Lung microvascular endothelial cell (primary cell): ENCODE measurements at places on chromosomes 12 and 14. TPM values are rescaled to one million over a fixed set of nuclear protein-coding genes. Genes with fewer than 3 reads are reported as not detected.

BDKRB2 gene
- total RNA-seq, result under 0.01 TPM in 2 replicates

PLA2G1B gene
- total RNA-seq, result not detected in 2 replicates

MAP3K9 gene
- total RNA-seq, result under 0.01 TPM in 2 replicates

CLEC7A gene
- 0.20 and 0.22 TPM in 2 replicates for total RNA-seq

GRCh38 chr14:54772451-54772881, 130.2 kb downstream of the GCH1 start:
- DNase-seq, result no peak

DNA sequence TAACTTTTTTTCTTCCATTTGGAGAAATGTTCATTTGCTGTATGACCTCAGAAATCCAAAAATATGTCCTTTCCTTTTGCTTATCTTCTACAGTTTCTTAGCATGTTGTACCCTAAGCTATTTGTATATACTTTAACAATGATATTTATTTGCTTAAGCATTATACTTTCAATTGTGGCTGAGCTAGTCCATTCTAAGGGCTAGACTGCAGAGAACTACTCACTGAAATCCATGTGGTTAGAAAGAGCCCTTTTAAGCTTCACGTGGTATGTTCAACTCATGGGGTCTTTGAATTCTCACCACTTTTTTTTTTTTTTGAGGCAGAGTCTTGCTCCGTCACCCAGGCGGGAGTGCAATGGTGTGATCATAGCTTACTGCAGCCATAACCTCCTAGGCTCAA, 122.5 kb downstream of the HMGA2 start:
- no peak for DNase-seq

DNA sequence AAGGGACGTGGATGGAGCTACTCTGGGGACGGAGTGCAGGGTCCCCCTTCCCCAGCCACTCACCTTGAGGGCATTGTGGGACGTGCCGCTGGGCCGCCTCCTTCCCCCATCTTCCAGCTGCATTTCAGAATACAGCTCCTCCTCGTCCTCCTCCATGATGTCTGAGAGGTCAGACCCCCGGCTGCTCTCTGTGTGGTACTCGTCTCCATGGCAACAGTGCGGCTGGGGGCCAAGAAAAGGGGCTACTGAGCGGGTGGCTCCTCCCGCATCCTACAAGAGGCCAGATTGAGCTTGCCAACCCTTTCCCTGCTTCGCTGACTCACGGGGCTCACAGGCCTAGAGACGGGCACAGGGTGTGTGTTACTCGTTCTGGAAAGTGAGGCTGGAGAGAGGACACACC, 90.4 kb downstream of the PIWIL1 start:
- DNase-seq, result no peak

DNA sequence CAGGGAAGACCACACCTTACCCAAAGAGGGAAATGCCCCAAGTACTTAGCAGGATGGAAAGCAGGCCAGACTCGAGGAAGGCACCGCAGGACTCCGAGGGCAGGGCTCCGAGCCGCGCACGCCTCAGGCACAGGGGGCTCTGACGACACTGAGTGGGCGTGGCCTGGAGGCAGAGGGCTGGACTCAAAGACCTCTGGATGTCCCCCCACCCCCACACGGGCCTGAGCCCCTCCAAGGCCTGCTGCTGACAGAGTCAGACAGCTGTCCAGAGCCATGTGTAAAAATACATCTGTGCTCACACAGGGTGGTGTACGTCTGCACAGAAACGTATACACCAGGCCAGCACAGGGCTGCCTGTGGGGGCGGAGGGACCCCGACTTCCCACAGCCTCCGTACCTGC, 1.4 kb downstream of the AKT1 start:
- DNase-seq, result peak; percentile 62

GRCh38 chr14:31968107-31968810, 108.8 kb upstream of the ARHGAP5 start:
- DNase-seq, result no peak

GRCh38 chr14:73686901-73687300, 27.3 kb downstream of the PNMA1 start:
- no peak for DNase-seq

DNA sequence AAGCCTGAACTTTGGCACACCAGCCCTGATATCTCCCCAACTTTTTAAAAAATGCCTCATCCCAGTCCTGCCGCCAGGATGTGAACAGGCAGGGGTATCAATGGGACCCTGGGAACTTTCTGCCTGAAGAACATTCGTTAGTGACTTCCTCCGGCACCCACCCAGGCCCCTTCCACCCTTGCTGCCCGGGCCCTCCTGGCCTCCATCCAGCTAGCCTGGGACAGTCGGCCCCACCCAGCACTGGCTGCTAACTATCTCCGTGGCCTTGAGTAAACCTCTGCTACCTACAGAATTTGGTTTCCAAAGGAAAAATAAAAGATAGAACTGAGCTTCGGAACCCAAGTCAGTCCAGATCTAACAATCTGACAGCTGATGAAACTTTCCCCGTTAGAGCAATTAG, 14.3 kb downstream of the SCARB1 start:
- DNase-seq, result no peak

DNA sequence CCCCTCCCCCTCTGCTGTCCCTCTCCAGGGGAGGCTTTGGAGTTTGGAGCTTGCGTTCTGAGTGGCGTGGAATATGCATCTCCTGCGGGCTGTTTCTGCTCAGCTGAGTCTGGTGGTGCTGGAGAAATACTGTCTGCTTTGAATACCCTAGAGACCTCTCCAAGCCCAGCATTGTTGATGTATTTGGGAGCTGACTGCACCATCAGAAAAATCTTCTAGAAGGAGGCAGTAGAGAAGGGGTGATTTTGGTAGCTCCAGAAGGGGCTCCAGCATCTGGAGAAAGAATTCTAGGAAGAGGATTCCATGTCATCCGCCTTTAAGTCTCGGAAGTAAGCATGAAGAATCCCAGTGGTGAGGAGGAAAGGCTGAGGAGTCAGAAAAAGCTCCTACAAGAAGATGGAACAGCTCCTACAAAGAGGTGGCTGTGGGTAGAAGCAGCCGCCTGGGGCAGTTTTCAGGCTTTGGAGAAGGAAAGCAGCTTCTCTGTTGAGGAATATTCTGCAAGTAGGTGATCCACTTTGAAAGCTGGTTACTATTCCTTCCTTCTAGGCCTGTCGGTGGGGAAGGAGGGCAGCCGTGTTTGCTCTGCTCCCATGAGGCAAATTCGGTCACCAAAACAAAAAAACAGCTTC, 9.7 kb downstream of the MLXIP start:
- DNase-seq, result no peak

GRCh38 chr12:119204671-119205285, 26.0 kb downstream of the HSPB8 start:
- DNase-seq, result no peak

GRCh38 chr14:99575043-99576023, 28.7 kb downstream of the CCDC85C start:
- DNase-seq, result no peak

GRCh38 chr12:49388682-49389386, 21.6 kb downstream of the SPATS2 start:
- no peak for DNase-seq

DNA sequence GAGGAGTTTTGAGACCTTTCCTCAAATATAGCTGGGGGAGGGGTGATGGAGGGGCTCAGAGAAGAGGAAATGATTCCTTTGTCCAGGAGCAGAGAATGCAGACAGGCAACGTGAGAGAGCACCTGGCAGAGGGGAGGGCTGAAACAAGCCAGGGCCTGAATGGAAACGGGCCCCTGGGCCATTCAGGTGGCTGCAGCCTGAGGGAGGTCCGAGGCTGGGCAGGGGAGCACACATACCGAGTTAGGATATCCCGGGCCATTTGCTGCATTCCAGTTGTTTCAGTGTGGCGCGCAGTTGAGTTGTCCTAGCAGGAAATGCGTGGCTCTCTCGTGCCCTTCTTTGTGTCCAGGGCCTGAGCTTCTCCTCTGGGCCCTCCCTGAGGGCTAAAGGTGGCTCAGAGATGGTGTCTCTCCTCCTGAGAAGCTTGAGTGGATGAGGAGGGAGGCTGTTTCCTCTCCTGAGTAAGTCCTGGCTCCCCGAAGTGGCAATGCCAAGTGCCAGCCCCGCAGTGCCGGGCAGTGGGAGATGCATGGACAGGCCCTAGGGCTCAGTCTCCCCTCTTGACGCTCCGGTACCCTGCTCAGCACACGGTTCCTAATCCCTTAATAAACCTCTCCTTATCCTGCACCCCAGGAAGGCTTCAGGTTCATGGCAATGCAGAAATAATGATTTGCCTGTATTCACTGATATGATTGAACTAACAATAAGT, 85.5 kb upstream of the VRK1 start:
- DNase-seq, result no peak

GRCh38 chr14:65106316-65106715, 4.0 kb upstream of the MAX start:
- no peak for DNase-seq

GRCh38 chr12:92879698-92880322, 49.3 kb downstream of the EEA1 start:
- no peak for DNase-seq
